ENCODE measurements at places on chromosomes 11 and 22. TPM values are rescaled to one million over a fixed set of nuclear protein-coding genes. Genes with fewer than 3 reads are reported as not detected.
A peak's percentile ranks its signal among the peaks of the same experiment; 100 is the strongest.

PHLDA2 gene
- total RNA-seq = 1.7 TPM

TRIM51G gene
- total RNA-seq = not detected

GPR83 gene
- total RNA-seq = 0.05 TPM

GRCh38 chr11:114273890-114274635 is 22.1 kb upstream of the NNMT start:
- no peak for DNase-seq

- no peak for DNase-seq
These were observed 24.3 kb upstream of the ADSL start for GRCh38 chr22:40322021-40322420.

DNA sequence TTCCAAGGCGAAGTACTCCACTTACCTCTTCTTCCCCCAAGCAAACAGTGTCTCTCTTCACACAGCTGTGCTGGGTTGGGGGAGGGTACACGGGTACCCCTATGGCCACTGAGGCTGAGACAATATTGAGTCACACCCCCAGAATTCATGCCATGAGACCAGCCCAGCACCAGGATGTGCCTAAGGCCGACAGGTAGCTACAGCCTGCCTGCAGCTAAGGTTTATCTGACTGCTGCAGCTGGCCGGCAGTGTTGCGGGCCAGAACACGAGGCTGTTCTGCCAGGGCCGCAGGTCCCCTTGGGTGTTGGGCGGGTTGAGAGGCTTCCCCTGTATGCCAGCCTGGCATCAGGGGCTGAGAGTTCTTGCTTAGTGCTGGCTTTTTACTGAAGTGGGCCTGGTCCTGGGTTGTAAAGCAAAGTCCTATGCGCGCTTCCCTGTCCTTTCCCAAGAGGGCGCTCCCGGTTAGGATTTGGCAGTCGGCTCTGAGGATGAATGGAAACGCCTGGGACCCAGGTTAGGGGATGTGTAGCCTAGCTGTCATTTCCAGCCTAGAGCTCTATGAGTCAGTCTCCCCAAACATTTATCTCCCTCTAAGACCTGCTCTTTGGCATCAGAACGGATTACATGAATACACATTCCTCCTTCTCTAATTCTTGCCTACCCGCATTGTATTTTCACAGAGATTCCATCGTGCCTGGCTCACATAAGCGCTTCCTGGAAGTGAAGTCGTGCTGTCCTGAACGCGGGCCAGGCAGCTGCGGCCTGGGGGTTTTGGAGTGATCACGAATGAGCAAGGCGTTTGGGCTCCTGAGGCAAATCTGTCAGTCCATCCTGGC is 7.1 kb downstream of the USP18 start:
- DNase-seq = peak; percentile 97

Measured in myocyte (in vitro differentiated cells).